Heart right ventricle (tissue), 16 donors: ENCODE measurements at places on chromosomes 7 and 10.

- no peak for DNase-seq
These were observed 736 bp downstream of the SKIDA1 start for GRCh38 chr10:21524526-21525366.

- no peak for DNase-seq
These were observed 28.3 kb upstream of the OLAH start for GRCh38 chr10:15015451-15015850.

GRCh38 chr10:3123571-3124411, 48.8 kb downstream of the PITRM1 start:
- DNase-seq: peak; percentile 68

- no peak for DNase-seq
These were observed 44.0 kb upstream of the GRID1 start for GRCh38 chr10:86410542-86411124.
